ENCODE measurements at places on chromosomes 3 and 15.

DNA sequence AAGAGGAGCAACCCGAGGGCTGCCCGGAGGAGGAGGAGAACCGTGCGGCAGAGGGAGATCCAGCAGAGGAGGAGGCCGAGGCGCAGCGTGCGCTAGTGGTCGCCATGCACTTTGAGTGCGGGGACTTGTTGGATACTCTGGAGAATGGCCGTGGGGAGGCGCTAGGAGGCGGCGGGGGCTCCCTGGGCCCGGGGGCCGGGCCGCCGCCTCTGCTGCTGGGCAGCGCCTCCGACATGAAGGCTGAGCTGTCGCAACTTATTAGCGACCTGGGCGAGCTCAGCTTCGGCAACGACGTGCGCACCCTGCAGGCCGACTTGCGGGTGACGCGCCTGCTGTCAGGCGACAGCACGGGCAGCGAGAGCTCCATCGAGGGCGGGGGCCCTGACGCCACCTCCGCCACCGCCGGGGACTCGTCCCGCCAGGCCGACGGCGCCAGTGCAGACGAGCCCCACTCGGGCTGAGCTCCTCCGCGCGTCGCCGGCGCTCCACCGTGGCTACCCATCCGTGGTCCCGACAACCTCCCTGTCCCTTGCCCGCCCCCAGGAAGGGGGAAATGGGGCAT, 2.0 kb downstream of the FAM43A start:
- peak; percentile 82 for DNase-seq

- peak; percentile 38 for DNase-seq
Measured at GRCh38 chr3:184177331-184177731, 2.7 kb downstream of the AP2M1 start.

GRCh38 chr3:52521881-52522650, 11.6 kb downstream of the NT5DC2 start:
- DNase-seq = no peak

GRCh38 chr3:177141899-177142646, 55.2 kb downstream of the TBL1XR1 start:
- DNase-seq = no peak

GRCh38 chr15:69143756-69144436, 16.5 kb upstream of the GLCE start:
- no peak for DNase-seq

GRCh38 chr15:57827021-57827420, 120.5 kb downstream of the POLR2M start:
- DNase-seq = no peak

GRCh38 chr3:169575381-169575780, 88.1 kb downstream of the MECOM start:
- no peak for DNase-seq

DNA sequence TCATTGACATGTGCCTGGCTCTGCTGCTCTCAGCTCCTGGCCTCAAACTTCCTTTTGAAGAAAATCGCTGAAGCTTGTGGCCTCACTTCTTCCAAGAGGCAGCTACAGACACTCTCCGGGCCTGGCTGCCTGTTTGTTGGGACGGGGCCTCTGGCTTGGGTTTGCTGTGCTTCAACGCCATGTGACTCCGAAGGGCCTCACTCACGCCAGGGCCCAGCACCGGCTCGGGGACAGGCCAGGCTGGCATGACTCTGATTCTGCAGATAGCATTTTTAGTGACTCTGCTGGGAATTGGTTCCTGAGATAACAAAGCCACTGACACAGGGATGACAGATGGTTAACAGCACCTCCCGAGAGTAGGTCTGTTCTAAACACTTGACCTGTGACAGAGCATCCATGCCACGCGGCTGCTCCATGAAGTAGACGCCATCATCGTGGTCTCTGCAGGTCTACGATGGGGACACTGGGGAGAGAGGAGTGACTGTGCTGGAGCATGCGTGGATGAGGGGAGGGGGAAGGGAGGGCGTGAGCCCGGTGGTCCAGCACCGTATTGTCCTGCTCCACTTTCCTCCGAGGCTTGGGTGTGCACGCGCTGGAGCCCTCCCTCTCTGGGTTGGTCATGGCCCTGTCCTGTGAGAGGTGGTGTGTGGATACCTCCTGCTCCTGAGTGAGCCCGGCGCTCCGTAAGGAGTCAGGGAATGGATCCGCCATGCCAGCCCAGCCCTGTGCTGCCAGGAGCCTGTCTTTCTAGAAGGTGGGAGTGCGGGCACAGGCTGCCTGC, 133.6 kb downstream of the TJP1 start:
- no peak for DNase-seq

DNA sequence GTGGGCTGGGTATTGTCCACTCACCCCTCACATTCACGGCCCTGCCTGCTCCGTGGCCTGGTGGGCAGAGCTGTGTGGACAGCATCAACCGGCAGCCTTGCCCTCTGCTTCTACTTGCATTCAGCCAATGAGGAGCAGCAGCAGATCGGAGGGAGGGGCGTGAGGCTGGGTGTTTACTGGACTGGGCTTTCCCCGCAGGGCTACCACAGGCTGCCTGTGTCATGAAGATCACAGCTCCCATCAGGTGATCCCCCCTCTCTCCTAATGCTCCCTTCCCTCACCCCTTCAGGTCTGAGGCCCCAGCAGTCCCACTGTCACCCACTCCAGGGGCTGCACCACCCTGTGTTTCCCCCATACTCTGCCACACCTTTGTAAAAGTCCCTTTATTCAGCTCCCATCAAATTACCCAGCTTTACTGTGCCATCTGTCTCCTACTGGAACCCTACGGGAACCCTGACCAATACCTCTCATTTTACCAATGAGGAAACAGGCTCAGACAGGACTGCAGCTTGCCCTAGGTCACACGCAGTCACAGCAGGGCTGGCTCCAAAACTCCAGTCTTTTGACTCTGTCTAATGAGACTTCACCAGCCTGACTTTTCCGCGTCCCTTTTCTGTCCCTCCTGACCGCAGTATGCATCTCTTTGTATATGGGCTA, 81.1 kb downstream of the MEGF11 start:
- no peak for DNase-seq

DNA sequence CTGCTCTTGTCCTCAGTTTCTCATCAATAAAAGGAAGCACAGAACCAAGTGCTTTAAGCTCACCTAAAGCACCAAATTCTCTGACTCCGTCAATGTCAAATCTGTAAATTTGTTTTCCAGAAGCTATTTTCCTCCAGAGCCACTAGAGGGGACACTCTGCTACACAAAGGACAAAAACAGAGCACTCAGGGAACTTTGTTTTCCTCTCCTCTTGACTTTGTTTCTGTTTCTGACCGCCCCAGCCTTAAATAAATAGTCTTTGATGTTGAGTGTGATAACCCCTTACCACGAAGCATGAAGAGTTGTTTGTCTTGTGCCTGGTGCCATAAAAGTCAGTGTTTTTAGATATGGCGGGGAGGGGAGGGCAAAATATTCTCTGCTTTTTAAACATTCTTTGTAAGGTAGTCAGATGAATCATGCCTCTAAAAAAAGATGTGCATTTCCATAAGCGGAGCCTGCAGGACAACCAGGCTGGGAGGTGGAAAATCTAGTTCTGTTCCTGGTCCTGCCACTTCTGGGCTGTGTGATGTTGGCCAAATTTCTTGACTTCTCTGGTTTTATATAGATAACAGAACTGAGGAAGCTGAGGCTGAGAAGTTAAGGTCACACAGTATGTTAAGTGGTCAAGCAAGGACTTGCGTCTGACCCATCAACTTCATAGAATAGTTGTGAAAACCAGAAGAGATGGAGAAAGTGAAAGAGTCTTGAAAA, 7.3 kb upstream of the ZBTB38 start:
- peak; percentile 35 for DNase-seq

DNA sequence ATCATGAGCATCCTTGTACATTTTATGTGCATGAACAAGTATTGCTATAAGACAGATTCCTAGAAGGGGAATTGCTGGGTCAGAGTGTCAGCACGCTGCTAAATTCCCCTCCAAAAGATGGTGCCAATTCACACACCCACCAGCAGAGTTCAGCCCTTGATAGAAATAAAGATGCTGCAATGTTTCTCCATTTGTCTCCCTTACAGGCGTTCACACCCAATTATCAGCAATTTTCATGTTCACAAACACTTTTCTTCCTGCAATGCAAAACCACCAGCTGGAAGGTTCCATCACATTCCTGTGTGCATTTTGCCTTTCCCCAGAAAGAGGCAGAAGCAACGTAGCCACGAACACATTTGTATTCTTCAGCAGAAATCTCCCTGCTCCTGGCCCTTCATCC, 3.3 kb upstream of the TAMM41 start:
- DNase-seq = no peak

DNA sequence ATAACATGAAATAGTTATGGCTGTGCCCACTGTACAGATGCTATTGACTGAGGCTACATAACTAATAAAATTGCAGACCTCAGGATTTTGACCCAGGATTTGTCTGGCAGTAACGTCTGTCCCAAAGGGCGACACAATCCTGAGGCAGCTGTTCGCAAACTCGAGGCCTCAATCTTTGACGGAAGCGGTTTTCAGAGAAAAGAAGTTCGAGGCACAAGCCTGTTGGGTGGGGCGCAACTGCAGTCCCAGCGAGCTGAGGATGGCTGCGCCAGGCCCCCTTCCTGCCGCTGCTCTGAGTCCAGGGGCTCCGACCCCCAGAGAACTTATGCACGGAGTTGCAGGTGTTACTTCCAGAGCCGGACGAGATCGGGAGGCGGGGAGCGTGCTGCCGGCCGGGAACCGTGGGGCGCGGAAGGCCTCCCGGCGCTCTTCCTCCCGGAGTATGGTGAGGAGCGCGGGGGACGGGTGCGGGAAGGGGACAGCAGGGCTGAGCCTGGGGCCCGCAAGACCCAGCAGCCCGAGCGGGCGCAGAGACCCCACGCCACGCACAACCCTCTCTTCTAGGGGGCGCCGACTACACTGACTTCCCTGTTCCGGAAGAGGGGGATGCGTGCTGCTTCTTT, at the start of gene PARP15:
Gene PARP15 (plus strand): TSS at position 242 of the 623 bp plus-strand sequence. CDS start 18 bp downstream, at position 260.
- no peak for DNase-seq

DNA sequence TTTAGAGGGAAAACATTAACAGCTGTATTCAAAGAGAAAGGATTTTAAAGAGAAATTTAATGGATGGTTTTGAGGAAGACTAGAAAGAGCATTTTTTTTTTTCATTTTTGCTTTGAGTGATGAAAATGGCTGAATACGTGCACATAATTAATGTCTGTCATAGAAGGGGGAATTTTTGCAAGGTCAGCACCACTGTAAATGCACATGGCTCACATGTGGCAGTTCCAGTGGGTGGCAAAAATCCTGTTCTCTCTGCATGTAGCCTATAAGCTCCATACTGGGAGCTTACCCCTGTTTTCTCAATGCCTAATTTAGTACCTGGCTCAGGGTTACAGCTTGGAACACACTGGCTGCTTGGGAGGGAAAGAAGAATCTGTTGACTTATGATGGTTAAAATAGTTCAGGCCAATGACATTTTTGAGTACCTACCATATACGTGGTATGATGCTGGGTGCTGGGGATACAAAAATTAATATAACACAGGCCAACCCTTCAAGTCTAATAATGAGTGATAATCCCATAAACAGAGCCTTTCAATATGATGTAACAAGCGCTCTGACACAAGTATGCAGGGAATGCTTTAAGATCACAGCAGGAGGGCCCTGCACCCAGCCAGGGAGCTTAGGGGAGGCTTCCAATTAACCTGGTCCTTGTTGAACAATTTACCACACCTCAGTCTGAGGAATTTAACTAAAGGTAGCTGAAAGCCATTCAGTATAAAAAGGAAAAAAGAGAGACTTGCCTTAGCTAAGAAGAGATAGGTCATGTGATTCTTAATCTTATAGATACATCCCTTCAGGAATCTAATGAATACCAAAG, 33.0 kb downstream of the HSPBAP1 start:
- peak; percentile 45 for DNase-seq

DNA sequence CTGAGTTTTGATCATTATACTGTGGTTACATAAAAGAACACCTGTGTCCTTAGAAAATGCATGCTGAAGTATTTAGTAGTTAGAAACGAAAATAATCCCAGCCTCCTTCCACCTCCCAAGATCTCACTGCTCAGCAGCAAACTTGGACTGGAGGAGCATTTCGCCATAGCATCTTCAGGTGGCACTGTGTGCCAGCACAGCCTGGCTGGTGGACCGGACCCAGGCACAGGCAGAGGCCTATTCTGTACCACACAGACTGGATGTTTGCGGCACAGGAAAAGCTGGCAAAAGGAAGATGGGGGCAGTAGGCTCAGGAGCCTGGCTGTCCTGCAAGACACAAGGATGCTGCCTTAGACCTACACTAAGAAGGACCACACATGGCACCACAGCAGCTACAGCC, 10.2 kb downstream of the STIMATE start:
- DNase-seq = no peak

- DNase-seq = no peak
Measured at GRCh38 chr3:176262071-176262470, 935.2 kb downstream of the TBL1XR1 start.

- DNase-seq = no peak
Measured at GRCh38 chr3:107813026-107813425, 277.8 kb downstream of the CD47 start.

DNA sequence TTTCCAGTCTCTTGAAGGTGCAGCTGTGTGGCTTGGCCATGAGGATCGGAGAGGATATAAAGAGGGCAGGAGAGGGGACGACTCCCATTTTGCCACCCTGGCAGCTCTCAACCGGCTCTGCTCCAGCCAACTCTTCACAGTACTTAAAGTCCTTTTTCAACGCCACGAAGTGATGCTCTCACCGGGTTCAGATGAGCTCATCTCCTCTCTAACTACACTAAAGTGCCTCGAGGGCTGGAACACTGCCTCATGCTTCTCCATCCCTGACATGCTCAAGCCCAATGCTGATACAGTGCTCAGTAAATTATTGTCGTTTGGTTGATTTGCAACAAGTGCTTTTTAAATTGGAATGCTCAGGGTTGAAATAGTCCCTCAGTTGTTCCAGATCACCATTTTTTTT, 97.8 kb downstream of the GTPBP8 start:
- DNase-seq = no peak

DNA sequence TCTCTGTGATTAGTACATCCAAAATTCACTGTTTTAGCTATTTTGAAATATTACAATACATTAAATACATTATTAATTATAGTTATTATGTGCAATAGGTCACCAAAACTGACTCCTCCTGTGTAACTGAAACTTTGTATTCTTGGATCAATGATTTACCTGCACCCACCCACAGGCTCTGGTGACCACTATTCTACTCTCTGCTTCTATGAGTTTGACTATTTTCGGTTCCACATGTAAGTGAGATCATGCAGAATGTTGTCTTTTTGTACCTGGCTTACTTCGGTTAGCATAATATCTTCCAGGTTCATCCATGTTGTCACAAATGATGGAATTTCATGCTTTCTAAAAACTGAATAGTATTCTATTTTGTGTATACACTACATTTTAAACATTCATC, 43.8 kb downstream of the SLC2A2 start:
- DNase-seq = no peak

- no peak for DNase-seq
Measured at GRCh38 chr15:85430406-85431204, 50.2 kb downstream of the AKAP13 start.

GRCh38 chr3:194447657-194448056, 39.1 kb downstream of the ATP13A3 start:
- no peak for DNase-seq

DNA sequence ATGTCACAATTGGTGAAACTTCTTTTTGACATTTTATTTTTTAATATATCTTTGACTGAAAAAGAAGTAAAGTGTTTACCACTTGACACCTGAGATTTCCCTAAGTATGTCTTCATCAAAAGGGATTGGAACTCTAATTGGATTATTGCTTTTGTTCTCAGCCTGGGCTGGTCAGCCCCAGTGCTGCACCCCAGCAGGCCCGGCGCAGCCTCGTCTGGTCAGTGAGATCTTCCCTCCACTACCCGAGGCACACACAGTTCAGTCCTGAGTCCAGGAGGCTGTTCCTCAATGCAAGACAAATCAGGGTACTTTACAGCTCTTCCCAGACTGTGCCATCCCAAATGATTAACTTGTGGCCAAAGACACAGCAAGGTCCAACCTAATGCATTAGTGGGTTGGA, 146.9 kb upstream of the SEMA6D start:
- DNase-seq = no peak

GRCh38 chr3:111434941-111435622, 106.9 kb upstream of the CD96 start:
- no peak for DNase-seq
